Stomach (tissue), 19 donors: ENCODE measurements at places on chromosomes 7 and 10. TPM values are rescaled to one million over a fixed set of nuclear protein-coding genes. Genes with fewer than 3 reads are reported as not detected.
A peak's percentile ranks its signal among the peaks of the same experiment; 100 is the strongest.

- H3K4me3 ChIP-seq: no peak overlapping the region
- H3K36me3 ChIP-seq: peaks cover 18% of the 10 kb centered on the region
- H3K4me1 ChIP-seq: peaks cover 9% of the 10 kb centered on the region
- no peaks in the 10 kb centered on the region for H3K27me3 ChIP-seq
- DNase-seq: no peak
- peak overlapping the region; percentile 73 for H3K27ac ChIP-seq
Measured at GRCh38 chr10:72164617-72165016, 51.2 kb upstream of the ANAPC16 start.

The NUTM2E gene
- not detected for total RNA-seq

DNA sequence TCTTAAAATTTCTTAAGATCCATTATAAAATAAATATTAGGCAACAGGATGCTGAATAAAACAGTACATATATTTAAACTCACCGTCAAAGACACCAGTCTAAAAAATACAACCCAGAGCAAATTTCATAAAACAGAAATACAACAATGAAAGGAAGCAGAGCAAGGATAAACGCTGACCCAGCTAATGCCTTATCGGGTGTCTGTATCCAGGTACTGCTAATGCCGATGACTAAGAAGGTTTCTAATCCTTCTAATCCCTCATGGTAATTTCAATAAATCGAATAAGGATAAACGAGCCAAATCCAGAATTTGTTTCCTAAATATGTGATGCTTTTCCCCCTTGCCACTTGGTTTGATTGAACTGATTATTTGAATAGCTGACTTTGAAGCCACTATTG, 1.7 kb downstream of the HYCC1 start:
- no peaks in the 10 kb centered on the region for H3K36me3 ChIP-seq
- H3K27ac ChIP-seq: no peak overlapping the region
- peaks cover 40% of the 10 kb centered on the region for H3K4me1 ChIP-seq
- H3K27me3 ChIP-seq: no peaks in the 10 kb centered on the region

The OIT3 gene
- not detected for total RNA-seq

The SFTPA2 gene
- total RNA-seq: not detected

The KNDC1 gene
- not detected for total RNA-seq

The PPIF gene
- total RNA-seq: 149 TPM

The GJD4 gene
- not detected for total RNA-seq

- H3K27me3 ChIP-seq: peaks cover 6% of the 10 kb centered on the region
- no peak overlapping the region for H3K27ac ChIP-seq
- no peak overlapping the region for H3K4me3 ChIP-seq
- no peaks in the 10 kb centered on the region for H3K4me1 ChIP-seq
- no peaks in the 10 kb centered on the region for H3K36me3 ChIP-seq
Measured at GRCh38 chr7:22658031-22658430, 69.0 kb upstream of the IL6 start.

The CADPS2 gene
- total RNA-seq: 57.8 TPM

The CPED1 gene
- total RNA-seq: 57.1 TPM

The MMD2 gene
- not detected for total RNA-seq

The LIPN gene
- not detected for total RNA-seq

GRCh38 chr10:110723224-110723891, 79.2 kb downstream of the RBM20 start:
- no peak overlapping the region for H3K27ac ChIP-seq
- no peaks in the 10 kb centered on the region for H3K27me3 ChIP-seq
- H3K4me1 ChIP-seq: no peaks in the 10 kb centered on the region
- H3K4me3 ChIP-seq: no peak overlapping the region
- DNase-seq: no peak

DNA sequence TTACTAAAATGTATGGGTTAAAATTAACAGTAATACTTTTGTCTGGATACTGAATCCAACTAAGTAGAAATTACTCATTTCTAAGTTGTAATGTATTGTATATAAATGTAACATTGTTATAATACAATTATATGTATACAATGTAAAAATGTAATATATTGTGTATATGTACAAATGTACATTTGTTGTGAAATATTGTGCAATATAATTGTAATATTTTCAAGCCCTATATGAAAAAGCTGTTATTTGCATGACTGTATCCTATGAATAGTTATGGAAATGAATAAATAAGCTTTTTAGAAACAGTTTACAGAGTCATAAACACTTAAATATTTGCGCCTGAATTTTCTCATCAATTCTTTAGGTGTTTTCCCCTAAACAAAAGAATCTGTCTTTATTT, 20.3 kb upstream of the UMAD1 start:
- no peaks in the 10 kb centered on the region for H3K36me3 ChIP-seq
- no peaks in the 10 kb centered on the region for H3K4me1 ChIP-seq
- no peaks in the 10 kb centered on the region for H3K27me3 ChIP-seq
- H3K27ac ChIP-seq: no peak overlapping the region
- no peak for DNase-seq

GRCh38 chr7:39367943-39368342, 198.3 kb upstream of the YAE1 start:
- H3K27ac ChIP-seq: no peak overlapping the region
- DNase-seq: no peak
- no peaks in the 10 kb centered on the region for H3K36me3 ChIP-seq
- H3K4me3 ChIP-seq: no peak overlapping the region

The IFIT2 gene
- total RNA-seq: 0.58 TPM
